AG04450 (cell line): ENCODE measurements at places on chromosomes 4 and X.

GRCh38 chrX:69222103-69223090, 57.1 kb upstream of the PJA1 start:
- DNase-seq, result peak; percentile 15

- no peak for DNase-seq
These were observed 46.0 kb downstream of the PCGF3 start for GRCh38 chr4:751676-752075.

- DNase-seq, result no peak
These were observed 13.6 kb upstream of the NAT8L start for GRCh38 chr4:2045518-2045951.

DNA sequence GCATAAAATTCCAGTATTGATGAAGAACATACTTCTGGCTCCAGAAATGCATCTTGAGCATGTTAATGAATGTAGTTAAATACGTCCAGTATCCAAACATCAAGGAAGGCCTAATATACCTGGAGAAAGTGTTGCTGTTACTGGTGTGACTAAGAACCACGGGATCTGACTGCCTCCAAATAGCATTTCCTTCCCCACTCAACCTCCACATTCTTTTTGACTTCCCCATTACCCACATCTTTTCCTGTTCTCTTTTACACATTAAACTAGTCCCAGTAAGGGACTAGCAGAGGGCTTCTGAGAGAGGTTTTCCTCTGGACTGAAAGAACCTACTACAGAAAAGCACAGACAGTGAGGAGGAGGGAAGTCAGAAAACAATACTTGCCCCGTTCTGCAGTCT, 482.8 kb upstream of the HTR2C start:
- no peak for DNase-seq

- DNase-seq, result no peak
These were observed 2.0 kb downstream of the ANKRD37 start for GRCh38 chr4:185398618-185399017.

GRCh38 chr4:119861731-119862130, 204.9 kb downstream of the MAD2L1 start:
- DNase-seq, result no peak

- no peak for DNase-seq
These were observed 836 bp downstream of the CLOCK start for GRCh38 chr4:55545641-55546505.

- DNase-seq, result peak; percentile 60
These were observed 16.6 kb downstream of the CLCN4 start for GRCh38 chrX:10173331-10173900.

- no peak for DNase-seq
These were observed 208.1 kb downstream of the SLC39A8 start for GRCh38 chr4:102137217-102137616.

DNA sequence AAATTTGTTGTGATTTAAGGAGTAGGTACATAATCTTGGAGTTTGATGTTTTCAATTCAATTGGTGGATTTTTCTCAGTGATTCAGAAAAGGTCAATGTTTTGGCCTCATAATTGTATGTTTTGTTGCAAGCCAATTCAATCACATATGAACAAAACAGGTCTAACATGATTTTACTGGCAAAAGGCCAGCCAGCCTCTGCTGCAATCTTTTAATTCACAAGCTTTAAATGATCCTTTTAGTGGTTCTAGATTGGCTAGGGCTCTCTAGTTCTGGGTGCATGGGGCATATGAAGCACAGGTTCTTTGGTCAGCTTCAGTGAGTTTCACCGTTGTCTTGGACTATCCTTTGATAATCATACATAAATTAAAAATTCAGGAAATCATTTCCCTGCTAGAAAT, 19.2 kb upstream of the SLC6A14 start:
- DNase-seq, result no peak

DNA sequence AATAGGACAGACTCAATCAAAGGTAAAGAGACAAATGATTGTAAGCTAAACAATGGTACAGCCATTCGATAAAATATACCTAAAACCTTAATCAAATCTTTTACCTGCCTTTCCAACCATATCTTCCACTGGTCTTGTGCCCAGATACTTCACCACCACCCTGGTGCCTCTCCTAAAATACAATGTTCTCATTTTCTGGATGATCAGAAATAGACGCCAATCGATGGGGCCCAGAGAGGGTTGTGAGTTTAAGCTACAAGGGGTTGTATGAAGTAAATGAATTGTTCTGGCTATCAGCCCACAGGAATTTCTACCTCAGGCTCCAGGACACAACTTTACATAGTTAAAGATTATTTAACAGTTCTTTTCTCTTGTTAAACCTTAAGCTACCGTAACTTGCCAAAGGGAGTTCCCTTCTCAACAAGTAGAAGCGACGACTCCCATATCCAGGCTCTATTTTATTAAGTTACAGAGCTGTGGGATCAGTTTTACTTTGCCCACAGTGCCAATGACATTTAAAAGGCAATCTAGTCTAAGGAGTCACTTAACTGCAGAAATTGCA, 99.1 kb downstream of the CHRNA9 start:
- no peak for DNase-seq

GRCh38 chr4:74793757-74794381, 454 bp downstream of the BTC start:
- no peak for DNase-seq

GRCh38 chr4:3070709-3071500, 3.4 kb downstream of the HTT-AS start:
- no peak for DNase-seq

DNA sequence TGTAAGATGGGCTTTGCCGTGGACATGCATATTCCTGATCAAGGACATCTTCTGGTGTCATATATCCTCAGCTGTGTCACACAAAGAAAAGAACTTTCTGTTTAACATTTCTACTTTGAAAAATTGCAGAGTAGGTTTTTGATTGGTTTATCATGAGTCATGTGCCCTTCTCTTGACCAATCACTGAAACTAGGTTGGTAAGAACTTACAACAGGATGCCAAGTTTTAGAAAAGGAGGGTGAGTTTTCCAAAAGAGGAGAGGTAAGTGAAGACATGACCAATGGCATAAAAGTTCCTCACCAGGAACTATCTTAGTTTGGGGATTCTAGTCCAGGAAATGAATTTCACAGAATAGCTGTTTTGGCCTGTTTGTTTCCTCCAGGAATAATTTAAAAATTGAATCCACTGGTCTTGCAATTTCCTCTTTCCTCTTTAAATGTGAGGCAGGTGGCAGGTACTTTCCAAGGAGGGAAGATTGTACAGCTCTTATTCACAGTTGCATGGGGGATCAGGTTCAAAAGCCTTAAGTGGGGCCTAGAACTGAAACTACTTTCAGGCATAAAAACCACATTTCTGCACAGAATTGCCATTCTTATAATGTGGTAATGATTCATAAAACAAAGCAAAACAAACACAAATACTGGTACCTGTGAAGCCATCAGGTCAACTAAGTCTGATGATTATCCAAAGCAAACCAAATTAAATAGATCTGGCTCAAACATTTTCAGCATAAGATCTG, 1114.5 kb upstream of the LCORL start:
- no peak for DNase-seq

- no peak for DNase-seq
These were observed 38.7 kb upstream of the THOC2 start for GRCh38 chrX:123771449-123772064.

GRCh38 chr4:19580095-19580494, 671.6 kb upstream of the SLIT2 start:
- peak; percentile 11 for DNase-seq

- DNase-seq, result peak; percentile 73
These were observed 64.0 kb downstream of the MANBA start for GRCh38 chr4:102696758-102697157.

GRCh38 chrX:155962906-155963305, 34.6 kb upstream of the IL9R start:
- DNase-seq, result no peak

DNA sequence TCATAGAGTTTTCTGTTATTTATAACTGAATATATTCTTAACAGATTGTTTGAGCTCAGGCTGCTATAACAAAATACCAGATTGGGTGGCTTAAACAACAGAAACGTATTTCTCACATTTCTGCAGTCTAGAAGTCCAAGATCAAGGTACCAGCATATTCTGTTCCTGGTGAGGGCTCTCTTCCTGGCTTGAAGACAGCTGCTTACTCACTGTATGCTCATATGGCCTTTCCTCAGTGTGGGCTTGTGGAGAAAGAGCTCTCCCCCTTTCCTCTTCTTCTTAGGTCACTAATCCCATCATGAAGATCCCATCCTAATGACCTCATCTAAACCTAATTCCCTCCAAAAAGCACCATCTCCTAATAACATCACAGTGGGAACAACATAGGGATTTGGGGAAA, 117.8 kb downstream of the RASGEF1B start:
- no peak for DNase-seq

DNA sequence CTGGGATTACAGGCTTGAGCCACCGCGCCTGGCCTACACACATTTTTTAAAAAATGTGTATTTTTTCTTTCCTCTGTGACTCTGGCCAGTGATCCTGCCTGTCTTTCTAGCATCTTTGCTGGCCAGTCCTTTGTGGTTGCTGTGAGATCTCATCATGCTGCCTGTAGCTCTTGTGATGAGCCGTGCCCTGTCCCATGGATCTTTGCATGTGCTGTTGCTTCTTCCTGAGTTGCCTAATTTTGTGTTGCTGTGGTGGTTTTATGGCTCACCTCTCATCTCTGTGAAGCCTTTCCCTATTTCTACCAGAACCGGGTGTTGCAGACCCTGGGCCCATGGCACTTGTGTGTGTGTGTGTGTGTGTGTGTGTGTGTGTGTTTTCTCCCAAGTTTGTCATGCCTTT, 8.3 kb downstream of the NSD2 start:
- no peak for DNase-seq

GRCh38 chrX:11629593-11630211, 36.0 kb downstream of the ARHGAP6 start:
- peak; percentile 8 for DNase-seq

DNA sequence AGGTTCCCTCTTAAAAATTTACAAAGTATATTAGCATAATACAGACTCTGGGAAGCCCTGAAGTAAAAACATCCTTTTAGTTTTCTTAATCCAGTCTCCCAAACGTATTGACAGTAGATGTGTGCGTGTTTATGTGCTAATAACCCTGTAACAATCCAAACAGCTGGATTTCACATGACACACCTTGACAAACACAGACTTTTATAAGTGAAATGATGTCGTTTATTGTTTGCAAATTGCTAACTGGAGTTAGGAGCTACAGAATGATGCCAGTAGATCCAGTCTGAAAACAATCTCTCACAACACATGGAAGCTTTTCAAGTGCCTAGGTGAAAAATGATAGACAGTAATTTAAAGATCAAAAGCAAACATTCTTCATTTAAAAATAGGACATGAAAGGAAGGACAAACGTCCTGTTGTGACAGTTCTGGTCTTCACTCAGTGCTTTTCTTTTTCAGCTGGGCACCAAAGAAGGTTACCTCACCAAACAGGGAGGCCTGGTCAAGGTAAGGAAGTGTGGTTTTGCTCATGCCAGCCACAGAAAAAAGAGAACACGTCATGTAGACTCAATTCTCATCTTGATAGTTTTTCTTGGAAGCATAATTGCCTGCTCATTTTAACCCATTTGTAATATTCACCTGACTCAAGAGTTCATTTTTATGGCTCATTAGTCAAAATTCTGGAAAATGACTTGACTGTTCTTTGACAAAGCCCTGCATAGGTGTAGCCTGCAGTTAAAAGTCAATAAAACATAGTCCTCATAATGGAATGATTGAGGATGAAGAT, 32.9 kb downstream of the LAMTOR3 start:
- no peak for DNase-seq

DNA sequence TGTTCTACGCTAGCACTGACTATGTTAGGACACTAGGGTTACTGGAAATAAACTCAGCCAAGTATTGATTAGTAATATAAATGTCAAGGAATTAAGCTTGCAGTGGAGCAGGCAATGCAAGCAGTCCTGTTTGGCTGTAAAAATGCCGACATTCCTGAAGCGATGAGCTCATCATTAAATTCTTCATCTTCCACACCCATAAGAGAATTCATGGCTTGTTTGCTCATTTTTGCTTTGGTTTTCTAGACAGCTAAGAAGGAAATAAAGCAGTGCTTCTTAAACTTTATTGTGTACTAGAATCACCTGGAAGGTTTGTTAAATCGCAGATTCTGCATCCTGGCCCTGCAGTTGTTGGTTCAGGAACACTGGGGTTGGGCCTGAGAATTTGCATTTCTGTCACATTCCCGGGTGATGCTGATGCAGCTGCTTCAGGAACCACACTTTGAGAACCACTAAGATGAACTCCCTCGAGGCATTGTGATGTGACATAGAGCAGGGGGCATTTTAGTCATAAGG, 17.8 kb downstream of the ANXA3 start:
- DNase-seq, result peak; percentile 46

DNA sequence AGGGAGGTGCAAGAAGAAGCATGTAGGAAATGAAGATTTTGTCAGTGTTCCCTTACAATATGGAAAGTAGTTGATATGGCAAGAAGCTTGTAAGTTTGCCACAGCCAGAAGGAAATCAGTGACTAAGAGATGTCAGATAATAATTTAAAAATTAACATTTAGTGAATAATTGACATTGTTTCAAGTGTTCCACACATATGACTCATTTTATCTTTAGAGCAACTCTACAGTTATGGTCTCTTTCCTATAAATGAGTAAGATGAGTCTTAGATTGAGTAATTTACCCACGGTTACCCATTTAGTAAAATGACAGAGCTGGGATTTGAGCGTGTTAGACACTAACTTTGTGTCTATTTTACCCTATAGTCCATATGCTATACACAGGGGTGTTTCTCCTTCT, 300.3 kb upstream of the IRS4 start:
- no peak for DNase-seq

GRCh38 chr4:118865091-118865708, 23.5 kb upstream of the SYNPO2 start:
- DNase-seq, result no peak

- no peak for DNase-seq
These were observed 10.9 kb upstream of the UBE2K start for GRCh38 chr4:39687014-39687413.

DNA sequence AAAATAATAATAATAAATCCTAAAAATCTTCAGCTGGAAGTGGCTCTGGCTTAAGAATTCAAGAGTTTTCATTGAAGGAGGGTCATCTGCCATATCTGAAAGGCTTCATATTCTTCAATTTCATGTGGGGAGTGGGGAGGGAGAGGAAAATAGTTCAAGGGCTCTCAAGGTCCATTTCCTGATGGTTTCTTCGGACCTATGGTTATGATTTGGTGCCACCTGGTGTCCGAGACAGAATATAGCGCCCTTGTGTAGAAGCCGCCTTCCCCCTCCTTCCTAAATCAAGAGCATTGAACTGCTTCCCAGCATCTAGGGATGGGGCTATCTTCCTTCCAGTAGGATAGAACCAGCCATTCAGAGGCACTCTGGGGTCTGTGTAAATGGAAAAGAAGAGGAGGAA, 34.3 kb downstream of the NLGN3 start:
- DNase-seq, result peak; percentile 27

GRCh38 chr4:78150543-78150864, 93.4 kb downstream of the FRAS1 start:
- no peak for DNase-seq

DNA sequence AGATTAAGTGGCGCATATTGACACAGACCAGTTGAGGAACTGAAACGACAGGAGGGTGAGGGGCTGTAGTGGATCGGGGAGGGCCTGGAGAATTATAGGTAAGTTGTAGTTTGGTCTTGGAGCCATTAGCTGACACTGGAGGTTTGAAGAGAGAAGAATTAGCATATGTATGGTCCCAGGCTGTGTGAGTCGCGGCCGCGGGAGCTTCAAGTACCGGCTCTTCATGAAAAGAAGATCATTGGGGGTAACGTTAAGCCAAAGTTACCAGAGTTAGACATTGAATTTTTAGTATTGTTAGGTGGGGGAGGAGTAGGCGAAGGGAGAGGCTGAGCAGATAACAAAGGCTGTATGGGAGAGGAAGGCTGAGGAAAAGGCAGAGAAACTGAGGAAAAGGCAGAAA, 56.5 kb downstream of the ZNF674 start:
- DNase-seq, result no peak
